IMR-90 (cell line): ENCODE measurements at places on chromosomes 12 and 14.
A peak's percentile ranks its signal among the peaks of the same experiment; 100 is the strongest.

DNA sequence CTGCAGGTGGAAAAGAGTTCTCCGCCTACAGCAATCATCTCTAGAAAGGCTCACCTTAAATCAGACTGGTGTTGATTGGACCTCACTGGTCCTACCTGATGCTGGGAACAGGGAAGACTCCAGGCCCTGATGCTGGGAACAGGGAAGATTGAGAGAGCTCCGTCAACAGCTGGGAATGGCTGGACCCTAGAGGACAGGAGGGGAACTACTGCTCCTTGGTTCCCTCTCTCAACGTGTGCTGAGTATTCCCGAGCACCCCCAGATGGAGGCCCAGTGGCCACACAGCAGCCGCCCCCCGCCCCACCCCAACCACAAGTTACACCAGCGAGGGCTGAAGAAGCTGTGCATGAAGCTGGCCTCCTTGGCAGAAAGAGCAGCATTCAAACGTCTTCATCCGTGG, 240.3 kb downstream of the SLC15A4 start:
- DNase-seq, result no peak

- no peak for DNase-seq
These were observed 23.0 kb downstream of the VPS37B start for GRCh38 chr12:122872815-122873361.

DNA sequence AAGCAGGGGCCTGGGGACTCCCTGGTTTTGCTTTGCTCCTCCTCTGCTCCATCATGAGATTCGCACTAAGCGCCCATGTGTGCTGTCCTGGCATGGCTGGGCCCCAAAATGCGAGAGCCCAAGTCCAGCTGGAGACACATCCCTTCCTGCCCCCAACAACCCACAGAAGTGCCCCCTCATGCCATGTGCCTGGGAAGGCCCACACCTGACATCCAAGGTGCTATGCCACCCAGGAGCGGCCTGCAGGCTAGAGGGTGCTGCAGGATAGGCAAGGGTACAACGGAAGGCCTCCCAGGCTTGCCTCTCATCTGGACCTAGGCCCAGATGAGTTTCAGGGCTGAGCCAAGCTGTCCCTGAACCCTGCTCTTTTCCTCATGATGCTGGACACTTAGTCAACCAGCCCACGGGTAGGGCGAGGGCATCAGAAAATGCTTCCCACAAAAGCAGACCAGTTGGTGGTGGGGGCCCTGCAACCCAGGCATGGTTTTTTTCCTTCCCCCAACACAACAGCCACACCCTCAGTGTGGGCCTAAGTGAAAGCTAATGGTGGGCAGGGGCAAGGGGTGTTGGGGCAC, 13.2 kb upstream of the KRT80 start:
- no peak for DNase-seq

DNA sequence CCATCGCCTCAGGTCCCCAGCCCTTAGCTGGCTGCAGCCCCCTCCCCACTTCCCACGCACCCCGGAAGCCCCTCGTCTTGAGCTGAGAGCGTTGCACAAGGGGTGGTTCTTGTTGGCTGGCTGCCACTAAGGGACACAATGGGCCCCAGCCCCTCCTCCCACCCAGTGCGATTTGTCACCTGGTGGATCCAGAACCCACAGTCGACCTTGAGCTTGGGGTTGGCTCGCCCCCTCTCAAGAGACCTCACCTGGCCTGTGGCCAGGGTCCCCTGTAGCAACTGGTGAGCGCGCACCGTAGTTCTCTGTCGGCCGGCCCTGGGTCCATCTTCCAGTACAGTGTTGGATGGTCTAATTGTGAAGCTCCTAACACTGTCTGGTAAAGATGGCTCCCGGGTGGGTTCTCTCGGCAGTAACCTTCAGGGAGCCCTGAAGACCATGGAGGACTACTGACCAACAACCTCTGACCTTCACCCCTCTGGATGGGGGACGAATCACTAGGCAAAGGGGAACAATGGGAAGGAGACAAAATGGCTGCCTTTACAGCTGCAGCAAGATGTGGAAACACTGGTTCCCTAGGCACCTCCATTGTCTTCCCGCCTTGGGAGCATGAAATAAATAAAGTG, 6.6 kb downstream of the PHB2 start:
- no peak for DNase-seq

DNA sequence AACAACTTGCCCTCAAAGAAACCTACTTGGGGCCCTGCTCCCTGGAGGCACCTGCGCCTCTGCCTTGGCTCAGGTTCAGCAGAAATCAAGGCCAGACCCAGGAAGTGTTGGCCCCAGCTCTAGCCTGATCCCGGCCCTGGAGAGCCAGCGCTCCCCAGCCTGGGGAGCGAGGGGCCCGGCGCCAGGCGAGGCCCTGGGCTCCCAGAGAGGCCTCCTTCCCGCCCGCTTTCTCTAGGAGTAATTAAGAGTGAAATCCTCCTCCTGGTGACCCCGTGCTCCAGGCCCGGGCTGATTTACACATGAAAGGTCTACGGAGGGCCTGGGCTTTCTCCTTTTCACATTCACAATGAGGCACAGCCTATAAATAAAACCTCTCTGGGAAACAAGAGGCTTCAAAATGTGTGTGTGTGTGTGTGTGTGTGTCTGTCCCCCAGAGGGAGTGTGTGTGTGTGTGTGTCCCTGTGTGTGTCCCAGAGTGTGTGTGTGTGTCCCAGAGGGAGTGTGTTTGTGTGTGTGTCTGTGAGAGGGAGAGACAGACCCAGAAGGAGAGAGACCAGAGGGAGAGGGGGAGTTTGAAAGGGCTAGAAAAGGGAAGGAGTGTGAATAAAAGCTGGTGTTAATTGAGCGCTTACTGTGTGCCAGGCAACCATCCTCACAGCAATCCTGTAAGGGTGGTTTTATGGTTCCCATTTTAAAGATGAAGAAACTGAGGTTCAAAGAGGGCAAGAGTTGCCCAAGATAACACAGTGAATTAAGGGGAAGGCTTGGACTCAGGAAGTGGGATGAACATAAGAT, 23.8 kb upstream of the COX6A1 start:
- DNase-seq, result no peak

DNA sequence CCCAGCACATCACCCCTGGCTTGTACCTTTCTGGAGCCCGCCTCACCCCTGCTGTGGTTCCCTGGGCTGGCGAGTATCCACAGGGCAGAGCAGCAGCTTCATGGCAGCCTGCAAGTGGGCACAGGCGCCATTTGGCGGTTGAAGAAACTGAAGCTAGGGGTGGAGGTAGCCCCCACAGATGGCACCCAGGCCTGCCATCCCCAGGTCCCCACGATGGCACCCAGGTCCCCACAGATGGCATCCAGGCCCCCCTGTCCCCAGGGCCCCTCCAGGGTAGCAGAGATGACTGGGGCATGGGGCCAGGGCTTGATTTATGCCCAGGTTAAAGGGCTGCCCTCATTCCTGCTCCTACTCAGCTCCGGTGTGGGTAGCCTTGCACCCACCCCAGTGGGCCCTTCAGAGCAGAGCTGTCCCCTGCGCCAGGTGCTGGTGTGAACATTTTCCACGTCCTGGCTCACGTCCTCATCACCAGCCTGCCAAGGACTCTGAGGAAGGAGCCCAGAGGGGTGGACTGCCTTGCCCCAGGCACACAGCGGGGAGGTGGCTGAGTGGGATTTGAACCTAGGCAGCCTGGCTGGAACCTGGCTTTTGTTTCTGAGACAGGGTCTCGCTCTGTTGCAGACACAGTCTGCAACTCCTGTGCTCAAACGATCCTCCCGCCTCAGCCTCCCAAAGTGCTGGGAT, 8.7 kb downstream of the MMP17 start:
- no peak for DNase-seq

GRCh38 chr14:92615451-92615850, 101.9 kb downstream of the RIN3 start:
- DNase-seq, result no peak

DNA sequence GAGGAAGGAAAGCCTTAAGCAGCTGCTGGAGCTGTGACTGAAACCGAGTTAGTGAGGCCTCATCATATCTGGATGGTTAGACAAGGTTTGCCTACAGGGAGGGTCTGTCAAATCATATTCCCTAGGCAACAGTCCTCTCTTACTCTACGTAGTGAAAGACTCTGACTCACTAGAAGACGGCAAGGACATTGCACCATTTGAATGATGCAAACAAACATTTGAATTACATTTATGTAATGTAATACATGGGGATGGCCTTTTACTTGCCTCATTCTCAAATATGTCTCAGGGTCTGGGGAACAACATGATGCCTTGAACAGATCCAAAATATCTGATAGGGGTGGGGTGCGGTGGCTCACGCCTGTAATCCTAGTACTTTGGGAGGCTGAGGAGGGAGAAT, 29.8 kb upstream of the STRAP start:
- DNase-seq, result peak; percentile 74

DNA sequence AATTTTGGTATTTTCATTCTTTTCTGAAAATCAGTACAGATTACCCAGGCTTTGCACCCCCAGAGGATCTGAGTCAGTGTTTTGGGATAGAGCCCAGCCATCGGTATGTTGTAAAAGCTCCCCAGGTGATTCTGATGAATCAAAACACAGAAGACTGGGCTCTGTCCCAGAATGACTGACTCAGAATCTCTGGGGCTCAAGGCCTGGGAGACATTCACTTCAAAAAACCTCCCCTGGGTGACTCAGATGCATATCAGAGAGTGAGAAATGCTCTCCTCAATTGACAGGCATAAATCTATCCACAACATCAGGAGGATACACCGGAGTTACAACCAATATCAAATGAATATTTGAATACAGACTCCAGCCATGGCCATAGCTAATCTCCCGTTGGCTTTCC, 32.6 kb downstream of the SLC35F4 start:
- peak; percentile 88 for DNase-seq

- peak; percentile 80 for DNase-seq
These were observed 87.0 kb downstream of the ACTN1 start for GRCh38 chr14:68891851-68892660.

DNA sequence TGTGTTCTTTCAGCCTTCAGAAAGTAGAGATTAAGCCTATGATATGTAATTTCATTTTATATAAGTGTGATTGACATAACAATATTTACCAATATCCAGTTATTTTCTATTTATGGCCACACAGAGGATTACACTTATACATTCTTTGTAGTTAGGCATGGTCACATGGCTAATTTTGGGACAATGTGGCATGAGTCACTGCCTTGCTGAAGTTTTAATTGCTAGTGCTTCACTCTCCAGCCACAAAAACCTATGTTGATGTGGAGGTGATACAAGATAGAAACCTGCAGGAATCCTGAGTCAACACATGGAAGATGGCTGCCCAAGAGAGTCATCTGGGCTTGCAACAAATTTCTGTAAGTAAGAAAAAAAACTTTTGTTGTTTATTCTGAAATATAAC, 17.0 kb downstream of the CLEC14A start:
- no peak for DNase-seq

- DNase-seq, result peak; percentile 73
These were observed 379.8 kb downstream of the DPF3 start for GRCh38 chr14:72513965-72514659.

- DNase-seq, result no peak
These were observed 47.9 kb downstream of the NEUROD4 start for GRCh38 chr12:55067701-55068100.

GRCh38 chr12:126506426-126507182, 1441.4 kb downstream of the AACS start:
- no peak for DNase-seq

- DNase-seq, result no peak
These were observed 11.6 kb upstream of the MDM2 start for GRCh38 chr12:68796399-68796798.

DNA sequence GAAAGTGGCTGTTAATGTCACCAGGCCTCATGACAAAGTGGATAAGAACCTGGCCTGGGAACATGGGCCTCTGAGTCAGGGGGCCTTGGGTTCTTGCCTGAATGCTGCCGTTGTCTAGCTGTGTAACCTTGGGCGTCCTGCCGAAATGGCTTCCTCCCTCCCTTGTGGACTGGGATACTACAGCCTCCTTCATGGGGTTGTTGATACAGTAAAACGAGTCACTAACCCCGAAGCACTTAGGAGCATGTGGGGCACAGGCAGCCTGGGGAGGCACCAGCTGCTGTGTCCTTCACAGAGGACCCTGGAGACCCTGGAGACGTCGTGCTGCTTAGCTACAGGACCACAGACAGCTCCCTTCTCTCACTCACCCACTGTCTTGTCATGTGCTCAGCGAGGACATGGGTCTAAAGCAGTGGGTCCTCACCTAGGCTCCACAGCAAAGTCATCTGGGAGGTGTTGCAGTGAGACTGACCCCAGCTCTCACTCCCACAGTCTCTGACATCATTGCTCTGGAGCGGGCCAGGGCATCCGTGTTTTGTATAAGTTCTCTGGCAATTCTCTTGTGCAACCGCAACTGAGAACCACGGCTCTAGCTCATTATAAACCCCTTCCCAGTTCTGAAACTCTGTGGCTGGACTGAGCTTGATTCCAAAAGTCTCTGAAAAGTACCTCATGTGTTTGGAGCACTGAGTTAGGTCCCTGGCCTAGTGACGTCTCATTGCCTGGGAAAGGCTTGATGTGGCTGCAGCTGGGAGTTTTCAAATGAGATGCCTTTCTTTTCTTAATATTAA, 42.1 kb downstream of the SERPINA3 start:
- DNase-seq, result peak; percentile 5

GRCh38 chr14:71498212-71498611, 434.0 kb upstream of the RGS6 start:
- peak; percentile 78 for DNase-seq

- no peak for DNase-seq
These were observed 68.0 kb upstream of the MAX start for GRCh38 chr14:65170318-65170717.

- peak; percentile 19 for DNase-seq
These were observed 16.3 kb upstream of the POLR3B start for GRCh38 chr12:106341086-106341877.

GRCh38 chr12:75738486-75738885, 227.1 kb upstream of the KRR1 start:
- DNase-seq, result peak; percentile 42

- no peak for DNase-seq
These were observed 1116.5 kb upstream of the TMEM132C start for GRCh38 chr12:127150479-127150878.

- no peak for DNase-seq
These were observed 619.2 kb upstream of the LRFN5 start for GRCh38 chr14:40987481-40987880.

GRCh38 chr14:52263190-52263589, 4.3 kb upstream of the PTGDR start:
- no peak for DNase-seq

GRCh38 chr14:104924421-104925213, at the start of gene PLD4:
Gene PLD4, plus strand, starts transcription at chr14:104924879. Its CDS starts 2,262 bp downstream, at chr14:104927141.
- no peak for DNase-seq

DNA sequence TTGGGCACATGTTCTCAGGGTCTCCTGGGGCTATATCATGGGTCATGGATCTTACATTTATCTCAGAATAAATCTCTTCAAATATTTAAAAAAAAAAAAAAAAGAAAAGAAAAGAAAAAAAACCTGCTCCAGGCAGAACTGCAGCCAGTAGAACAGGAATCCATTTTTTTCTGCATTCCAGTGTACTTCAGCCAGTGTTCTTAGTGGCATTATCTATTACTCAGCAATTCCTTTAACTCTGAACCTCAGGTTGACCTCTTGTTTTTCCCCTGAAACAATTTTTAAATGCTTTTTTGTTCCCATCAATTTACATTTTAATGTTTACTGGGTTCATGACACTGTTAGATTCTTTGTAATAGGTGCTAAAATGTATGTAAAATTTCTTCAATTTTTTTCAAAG, 66.7 kb upstream of the STXBP6 start:
- no peak for DNase-seq

GRCh38 chr12:6145564-6145963, 21.1 kb upstream of the VWF start:
- no peak for DNase-seq

GRCh38 chr12:118188690-118189371, 52.9 kb downstream of the PEBP1 start:
- DNase-seq, result peak; percentile 60
